ENCODE measurements at places on chromosomes 1 and 21.
A peak's percentile ranks its signal among the peaks of the same experiment; 100 is the strongest.

- no peak for DNase-seq
These were observed 45.5 kb downstream of the VWA5B1 start for GRCh38 chr1:20336105-20336605.

DNA sequence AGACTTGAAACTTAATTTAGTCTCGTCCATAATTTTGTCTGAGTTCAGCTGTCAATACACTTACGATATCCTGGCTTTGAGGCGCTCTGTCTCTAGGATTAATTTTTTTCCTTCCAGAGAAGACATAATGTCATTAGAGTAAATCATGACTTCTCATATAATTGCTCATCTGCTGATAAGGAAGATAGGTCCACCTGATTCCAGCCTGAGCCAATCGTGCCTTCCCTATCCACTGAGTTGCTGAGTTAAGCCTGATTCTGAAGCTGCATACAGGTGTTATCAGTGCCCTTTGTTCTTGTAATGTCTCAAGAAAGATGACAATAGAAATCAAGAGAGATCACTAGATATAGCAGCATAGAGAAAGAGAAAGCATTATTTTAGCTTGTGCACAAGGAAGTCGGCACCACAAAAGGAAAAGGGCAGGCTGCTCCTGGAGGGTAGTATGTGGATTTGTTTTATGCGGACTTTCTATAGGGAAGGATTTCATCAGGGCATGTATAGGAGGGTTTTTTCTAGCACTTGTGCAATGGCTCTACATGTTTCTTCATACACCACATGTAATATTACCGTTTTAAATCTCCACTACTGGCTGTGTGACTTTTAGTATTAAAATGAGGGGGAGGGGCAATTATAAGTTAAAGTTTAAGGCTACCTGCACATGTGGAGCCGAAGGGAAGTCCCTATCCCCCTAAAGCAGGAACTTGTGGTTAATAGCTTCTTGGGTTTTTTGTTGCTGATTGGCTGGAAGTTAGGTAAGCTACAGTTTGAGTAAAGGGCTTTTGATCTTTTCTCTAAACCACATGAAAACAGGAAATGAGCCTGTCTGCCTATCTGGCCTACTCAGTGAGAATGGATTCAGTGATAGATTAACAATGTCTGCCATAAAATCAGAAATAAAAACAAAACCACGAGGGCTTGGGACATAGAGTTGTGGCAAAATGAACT, 133.4 kb downstream of the PLPPR5 start:
- peak; percentile 75 for DNase-seq

DNA sequence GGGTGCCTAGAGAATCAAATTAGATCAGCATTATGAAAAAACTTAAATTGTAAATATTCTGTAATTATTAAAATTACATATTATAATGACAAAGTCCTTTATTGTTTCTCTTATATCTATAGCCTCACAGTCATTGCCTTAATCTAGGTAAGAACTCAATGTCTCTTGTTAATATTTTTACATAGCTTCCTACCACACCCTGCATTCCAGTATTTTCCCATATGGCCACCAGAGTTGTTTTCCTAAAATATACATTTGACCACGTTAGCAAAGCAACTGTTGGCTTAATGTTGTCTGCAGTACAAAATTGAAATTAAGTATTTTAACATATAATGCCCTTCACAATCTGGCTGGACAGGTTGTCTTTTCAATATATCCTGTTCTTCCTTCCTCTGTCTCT, 230.3 kb downstream of the DNAH14 start:
- no peak for DNase-seq

DNA sequence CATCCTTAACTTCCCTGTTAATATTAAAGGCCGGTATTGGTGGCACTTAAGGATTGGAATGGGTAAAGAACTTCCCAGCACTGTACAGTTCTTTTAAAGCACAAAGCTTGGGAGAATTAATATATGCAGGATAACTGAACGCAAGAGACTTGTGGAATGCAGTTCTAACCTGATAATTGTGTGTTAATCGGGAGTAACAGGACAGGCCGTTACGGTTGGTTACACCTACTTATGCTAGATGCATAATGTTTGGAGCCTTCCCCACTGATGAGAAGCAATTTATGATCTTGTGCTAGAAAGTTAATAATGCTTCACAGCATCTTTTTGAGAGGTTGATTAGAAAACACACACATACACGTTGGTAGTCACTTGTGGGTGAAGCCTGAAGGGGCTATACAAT, 7.0 kb downstream of the CHTOP start:
- DNase-seq, result no peak

GRCh38 chr1:79808816-79809475, 802.4 kb upstream of the ADGRL4 start:
- DNase-seq, result no peak

DNA sequence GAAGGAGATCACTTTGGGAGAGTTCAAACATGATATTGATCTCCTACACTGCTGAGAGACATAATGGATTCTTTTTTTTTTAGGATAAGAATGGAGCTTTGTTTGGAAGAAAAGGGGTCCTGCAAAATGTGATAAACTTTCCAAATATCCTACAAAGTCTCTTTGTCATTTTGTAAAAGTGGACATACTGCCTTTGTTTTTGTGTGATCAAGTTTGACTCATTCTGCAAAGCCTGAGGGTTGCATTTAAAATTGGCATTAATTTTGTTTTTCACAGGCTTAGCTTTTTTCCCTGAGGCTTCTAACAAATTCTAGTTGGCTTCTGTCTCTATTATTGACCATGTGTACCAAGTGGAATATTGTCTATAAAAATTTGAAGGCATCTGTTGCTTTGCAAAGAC, 113.2 kb downstream of the AK5 start:
- DNase-seq, result no peak

- DNase-seq, result no peak
These were observed 398.4 kb downstream of the PRDM2 start for GRCh38 chr1:14098294-14098913.

DNA sequence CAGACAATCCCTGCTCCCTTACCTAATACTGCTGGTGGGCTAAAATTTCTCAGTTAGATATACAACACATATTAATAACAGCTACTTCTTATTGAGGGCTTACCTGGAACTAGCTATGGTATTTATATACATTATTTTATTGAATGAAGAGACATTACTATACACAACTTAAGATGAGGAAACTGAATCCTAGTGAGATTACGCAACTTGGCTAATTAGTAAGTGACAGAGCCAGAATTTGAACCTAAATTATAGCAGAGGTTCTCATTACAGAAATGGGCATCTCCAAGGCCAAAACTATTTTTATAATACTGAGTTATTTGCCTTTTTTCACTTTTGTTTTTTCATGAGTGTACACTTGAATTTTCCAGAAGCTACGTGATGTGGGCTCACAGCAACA, 44.5 kb upstream of the SMYD2 start:
- DNase-seq, result no peak

DNA sequence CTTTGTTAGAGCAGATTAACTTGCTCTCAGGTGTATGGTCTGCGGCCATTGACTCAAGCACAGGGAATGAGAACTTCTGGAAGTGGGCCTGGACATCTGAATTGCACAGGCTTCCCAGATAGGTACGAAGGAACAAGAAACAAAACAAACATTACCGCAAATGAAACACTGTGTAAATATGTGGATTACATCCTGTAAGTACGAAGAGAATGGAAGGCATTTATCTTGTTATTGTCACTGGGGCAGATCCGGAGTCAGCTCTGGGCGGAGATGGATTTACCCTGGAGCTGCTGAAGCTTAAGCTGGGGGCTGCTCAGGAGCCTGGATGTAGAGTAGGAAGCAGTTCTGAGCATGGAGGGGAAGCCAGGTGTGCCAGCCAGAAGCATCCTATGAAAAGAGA, 6.8 kb downstream of the HES2 start:
- DNase-seq, result no peak

DNA sequence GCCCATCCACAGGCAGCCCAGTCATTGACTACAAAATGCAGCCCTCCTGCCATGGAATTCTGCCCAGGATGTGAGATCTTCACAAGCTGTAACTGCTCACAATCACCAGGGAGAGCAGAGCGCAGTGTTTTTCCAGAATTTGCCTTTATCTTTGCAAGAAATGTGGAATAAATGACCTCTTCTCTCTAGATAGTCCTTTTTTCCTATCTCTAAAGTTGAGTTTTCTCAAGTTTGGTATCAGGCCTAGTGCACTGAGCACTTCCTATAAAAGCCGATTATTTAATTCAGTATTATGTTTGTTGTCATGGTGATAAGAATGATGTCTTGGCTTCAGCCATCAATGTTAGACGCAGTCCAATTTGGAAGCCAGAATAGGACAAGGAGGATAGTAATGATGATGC, 246.9 kb upstream of the IRF2BP2 start:
- DNase-seq, result no peak

- DNase-seq, result no peak
These were observed 348.7 kb downstream of the CHRM3 start for GRCh38 chr1:239735111-239735510.

DNA sequence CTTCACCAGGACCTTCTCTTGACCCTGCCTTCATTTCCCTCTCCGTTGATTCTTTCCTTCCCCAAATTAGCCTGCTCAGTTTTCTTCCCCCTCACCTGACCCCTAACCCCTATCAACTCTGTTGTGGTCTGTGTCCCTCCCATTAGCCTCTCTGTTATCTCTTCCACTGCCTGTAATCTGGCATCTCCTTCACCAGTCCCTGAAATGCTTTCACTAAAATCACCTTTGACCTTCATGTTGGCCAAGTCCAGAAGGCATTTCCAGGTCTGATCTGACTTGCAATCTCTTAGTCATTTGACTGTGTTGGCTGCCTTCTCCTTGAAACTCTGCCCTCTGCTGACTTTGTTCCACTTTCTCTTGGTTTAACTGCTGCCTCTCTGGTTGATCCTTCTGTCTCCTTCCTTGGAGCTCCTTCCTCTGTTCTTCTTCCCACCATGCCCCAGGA, 28.2 kb downstream of the ATP8B2 start:
- no peak for DNase-seq

- no peak for DNase-seq
These were observed 904 bp downstream of the KLF17 start for GRCh38 chr1:44119525-44119924.

- DNase-seq, result no peak
These were observed 18.7 kb downstream of the UQCRHL start for GRCh38 chr1:15788624-15789301.

DNA sequence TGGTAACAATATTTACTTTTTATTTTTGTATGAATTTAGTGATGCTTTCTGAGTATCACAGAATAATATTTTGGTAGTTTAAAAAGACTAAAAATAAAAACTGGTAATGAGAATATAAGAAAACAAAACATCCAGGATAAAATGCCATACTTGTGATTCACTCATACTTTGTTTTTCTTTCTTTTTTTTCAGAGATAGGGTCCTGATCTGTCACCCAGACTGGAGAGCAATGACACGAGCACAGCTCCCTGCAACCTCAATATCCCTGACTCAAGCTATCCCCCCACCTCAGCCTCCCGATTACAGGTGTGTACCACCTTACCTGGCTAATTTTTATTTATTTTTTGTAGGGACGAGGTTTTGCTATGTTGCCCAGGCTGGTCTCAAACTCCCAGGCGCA, 64.2 kb upstream of the ADAM30 start:
- DNase-seq, result no peak

DNA sequence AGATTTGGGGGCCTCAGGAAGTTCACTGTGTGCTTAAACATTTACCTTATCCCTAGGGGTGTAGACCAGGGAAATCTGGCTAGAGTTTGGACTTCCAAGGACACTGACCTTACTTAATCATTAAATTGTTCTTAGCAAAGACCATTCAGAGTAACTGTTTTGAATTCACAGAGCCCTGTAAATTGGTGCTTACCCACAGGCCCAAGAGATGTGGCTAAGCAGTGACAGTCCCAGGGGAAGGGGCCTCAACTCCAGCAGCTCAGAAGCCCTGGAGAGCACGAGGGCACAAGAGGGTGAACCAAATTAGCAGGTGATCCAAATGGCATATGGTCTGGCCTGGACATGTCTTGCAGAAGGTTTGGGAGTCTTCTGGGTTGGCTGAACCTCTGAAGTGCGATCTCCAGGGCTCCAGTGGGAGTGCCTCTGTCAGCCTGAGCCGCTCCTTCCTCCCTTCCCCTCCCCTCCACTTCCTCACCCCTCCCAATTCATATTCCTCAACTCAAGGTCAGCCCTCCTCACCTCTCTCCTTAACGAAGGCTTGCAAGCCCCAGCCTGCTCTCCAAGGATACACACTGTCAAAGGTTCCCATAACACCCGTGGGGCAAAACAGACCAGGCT, 4.3 kb downstream of the PAQR7 start:
- DNase-seq, result no peak

DNA sequence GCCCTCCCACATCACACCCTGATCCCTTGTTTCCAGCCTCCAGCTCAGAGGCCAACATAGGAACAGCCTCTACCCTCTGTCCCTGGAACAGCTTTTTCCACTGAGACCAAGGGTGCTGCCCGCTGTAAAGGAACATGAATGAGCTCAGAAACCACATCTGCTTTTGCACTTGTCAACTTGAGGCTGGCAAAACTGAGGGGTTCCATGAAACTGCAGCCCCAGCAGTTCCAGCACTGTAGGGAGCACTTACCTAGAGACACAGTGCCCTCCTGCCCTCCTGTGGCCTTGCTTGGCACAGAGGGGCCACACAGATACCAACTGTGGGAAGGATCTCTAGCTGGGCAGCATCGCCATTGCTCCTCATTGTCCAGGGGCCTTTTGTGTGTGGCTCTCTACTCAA, 51.7 kb downstream of the ITPKB start:
- DNase-seq, result peak; percentile 78

GRCh38 chr1:178973652-178974101, 52.0 kb upstream of the FAM20B start:
- DNase-seq, result no peak

- DNase-seq, result no peak
These were observed 12.3 kb upstream of the MYBPHL start for GRCh38 chr1:109319114-109319513.

- DNase-seq, result no peak
These were observed 28.5 kb downstream of the HUNK start for GRCh38 chr21:31901315-31901714.

DNA sequence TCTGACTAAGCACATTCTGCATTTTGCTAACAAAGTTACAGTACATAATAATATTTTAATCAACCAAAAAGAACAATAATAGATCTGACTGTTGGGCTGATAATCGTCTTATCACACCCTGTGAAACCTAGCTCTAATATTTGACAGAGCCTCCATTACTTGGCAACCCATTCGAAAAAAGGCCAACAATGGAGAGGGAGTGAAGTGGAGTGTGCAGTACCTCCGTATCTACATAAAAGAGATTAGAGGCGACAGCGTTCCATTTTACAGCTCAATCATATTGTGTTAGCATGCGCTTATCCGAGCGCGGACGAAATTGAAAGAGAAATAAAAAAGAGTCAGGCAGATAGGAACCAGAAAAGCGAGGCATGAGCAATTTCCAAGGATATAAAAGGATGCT, 137.3 kb upstream of the USH2A start:
- DNase-seq, result no peak

GRCh38 chr1:30743584-30744059, 14.0 kb downstream of the LAPTM5 start:
- DNase-seq, result peak; percentile 80

All from naive thymus-derived CD8-positive, alpha-beta T cell (primary cell).